ENCODE measurements at places on chromosomes 7 and 10. TPM values are rescaled to one million over a fixed set of nuclear protein-coding genes. Genes with fewer than 3 reads are reported as not detected.

Gene KEL
- total RNA-seq = not detected

Gene MNX1
- total RNA-seq = not detected

Gene EPHB6
- 0.76 TPM for total RNA-seq

Gene GIMAP4
- 32.5 TPM for total RNA-seq

Gene PTTG1IP2
- not detected for total RNA-seq

Gene CYP2C19
- total RNA-seq = not detected

Gene ABCC2
- total RNA-seq = 0.45 TPM

Gene CPA2
- 0.96 TPM for total RNA-seq

Gene LRRTM3
- not detected for total RNA-seq

Gene SLC29A4
- total RNA-seq = 1.5 TPM

Gene GRK5
- 11.8 TPM for total RNA-seq

Gene C7orf33
- total RNA-seq = not detected

Gene ERV3-1
- total RNA-seq = 5.3 TPM

Gene CYP3A7
- not detected for total RNA-seq

Gene CLDN3
- total RNA-seq = not detected

Gene OPALIN
- total RNA-seq = not detected

Gene GDF2
- total RNA-seq = not detected

Gene CAV2
- total RNA-seq = 211 TPM

Gene VIPR2
- total RNA-seq = 25.1 TPM

Gene CALML5
- not detected for total RNA-seq

Gene ITIH2
- total RNA-seq = not detected

Gene DEPP1
- 15.6 TPM for total RNA-seq

Gene TMEM270
- total RNA-seq = not detected

Gene MBL2
- not detected for total RNA-seq

Gene RPA3
- 25.9 TPM for total RNA-seq

Gene INMT
- 27.7 TPM for total RNA-seq

Gene SFMBT2
- 10.6 TPM for total RNA-seq

Gene ADARB2
- 0.31 TPM for total RNA-seq

Gene KIAA1549
- total RNA-seq = 1.8 TPM

Gene HOXA7
- not detected for total RNA-seq

Gene IL6
- total RNA-seq = 5.2 TPM

Gene LBX1
- total RNA-seq = not detected

Gene HOXA1
- 0.15 TPM for total RNA-seq

Gene DPYSL4
- 67.3 TPM for total RNA-seq

Gene FAM13C
- 7.7 TPM for total RNA-seq

Gene MPLKIP
- total RNA-seq = 11.3 TPM

Gene CHN2
- 49.2 TPM for total RNA-seq

Gene POMZP3
- total RNA-seq = 3.5 TPM

Gene LEP
- 1.7 TPM for total RNA-seq

Data from heart right ventricle (tissue), 16 donors.